ENCODE measurements at places on chromosomes 6 and 20.
A peak's percentile ranks its signal among the peaks of the same experiment; 100 is the strongest.

DNA sequence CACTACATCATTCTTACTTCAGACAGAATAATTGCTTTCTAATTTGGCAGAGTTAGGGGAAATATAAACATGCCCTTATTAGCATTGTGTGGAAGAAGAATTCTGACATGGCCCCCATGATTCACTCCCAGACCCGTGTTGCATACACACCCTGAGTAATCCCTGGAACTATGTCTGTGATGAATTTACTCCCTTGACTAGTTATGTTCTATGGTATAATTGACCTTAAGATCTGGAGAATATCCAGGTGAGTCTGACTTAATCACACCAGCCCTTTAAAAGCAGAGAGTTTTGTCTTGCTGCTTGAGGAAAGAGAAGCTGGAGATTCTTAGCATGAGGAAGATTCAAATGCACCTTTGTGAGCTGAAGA is 262.9 kb downstream of the SOX4 start:
- DNase-seq = no peak

DNA sequence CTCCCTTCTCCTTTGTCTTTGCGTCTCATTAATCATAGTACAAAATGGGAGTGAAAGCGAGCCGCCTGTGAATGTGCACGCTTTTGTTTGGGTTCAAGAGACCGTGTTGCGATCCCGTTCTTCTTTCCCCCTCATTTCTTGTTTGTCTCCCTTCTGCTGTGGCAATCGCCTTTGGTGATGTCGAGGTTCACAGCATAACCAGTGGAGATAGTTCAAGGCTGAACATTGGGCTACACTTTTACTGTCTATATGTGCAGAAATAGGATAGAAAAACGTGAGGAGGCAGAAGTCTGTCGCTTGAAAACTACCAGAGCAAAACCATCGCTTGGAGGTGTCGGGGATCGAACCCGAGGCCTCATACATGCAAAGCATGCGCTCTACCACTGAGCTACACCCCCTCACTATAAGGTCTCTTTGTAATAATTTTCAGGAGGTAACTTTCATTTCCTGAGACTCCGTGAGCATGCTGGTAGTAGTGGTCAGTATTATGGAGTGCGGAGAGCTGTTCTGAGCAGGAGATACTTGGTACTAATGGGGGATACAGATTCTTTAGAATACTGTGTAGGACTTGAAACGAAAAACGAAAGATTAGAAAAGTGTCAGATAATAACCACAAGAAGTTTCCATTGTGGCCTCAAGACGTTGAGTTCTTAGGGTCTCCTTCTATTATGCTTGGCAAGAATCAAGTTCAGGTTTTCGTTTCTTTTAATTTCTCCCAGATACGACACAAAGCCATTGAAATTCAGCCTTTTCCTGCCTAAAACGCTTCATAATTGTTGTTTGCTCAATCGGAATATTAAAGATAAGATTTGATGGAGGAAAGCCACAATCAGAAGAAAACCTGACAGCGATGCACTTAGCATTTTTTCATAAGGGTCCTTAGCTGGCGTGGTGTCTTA is 106.6 kb downstream of the TRIM27 start:
- DNase-seq = peak; percentile 56

GRCh38 chr20:20410678-20411077 is 42.8 kb downstream of the INSM1 start:
- no peak for DNase-seq

DNA sequence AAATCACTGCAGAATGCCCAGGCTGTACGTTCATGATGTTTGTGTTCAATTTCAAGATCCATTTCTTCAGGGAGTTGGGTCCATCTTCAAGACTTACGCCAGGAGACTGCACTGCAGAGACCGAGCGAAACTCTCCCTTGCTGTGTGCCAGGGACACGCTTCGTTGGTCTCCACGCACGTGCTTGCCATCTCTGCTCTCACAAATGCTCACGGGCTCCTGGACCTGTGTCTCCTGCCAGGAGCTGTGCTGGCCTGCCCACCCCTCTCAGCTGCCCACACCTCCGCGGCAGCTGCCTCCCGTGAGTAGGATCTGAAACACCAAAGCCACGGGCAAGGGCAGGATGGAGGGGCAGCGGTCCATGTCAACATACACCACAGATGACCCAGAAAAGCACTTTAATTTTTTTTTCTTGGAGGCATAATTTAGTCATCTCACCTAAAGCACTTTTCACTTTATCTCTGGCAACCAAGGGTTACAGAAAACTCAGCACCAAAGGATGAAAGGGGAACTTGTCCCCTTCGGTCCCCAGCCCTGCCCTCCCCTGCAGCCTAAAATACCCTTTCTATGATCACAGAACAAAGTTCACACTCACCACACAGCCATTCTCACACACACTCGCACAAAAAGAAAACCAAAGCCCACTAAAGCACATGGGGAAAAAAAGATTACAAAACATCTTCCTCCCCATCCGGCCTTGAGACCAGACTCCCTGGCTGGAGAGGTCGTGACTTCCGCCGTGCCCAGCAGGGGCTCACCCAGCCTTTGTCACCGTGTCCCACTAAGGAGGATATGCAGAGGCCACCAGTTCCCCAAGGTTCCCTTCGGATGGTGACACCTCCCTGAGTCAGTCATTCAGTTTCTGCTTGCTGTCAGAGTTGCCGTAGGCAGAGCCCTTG is 137.9 kb downstream of the AGPAT4 start:
- peak; percentile 95 for DNase-seq

DNA sequence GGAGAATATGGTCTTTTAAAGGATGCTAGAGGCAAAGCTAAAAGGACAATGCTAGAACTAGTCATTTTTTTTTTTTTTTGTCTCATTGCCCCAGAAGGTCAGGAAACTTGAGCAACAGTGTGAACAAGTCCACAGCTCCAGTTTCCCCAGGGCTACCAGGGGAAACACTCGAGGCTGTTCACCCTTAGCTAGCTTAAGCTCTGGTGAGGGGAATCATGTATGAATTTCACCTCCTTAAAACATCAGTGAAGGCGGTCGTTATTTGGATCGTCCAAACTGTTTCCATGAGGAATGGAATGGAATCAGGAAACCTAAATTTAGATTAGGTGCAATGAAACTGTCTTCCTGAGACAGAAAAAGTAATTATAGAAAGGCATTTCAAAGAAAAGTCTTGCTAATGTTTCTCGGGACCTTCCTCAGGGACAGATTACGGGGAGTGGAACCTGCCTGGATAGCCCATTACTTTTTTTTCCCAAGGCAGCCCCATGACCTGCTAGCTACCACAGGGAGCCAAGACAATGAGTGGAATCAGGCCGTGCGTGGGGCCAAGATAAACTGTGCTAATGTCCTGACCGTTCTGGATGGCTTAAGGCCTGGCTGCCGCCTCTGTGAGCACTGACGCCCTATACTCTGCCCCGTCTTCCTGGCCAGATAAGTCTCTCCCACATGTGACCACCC is 164.8 kb upstream of the SGK1 start:
- no peak for DNase-seq

- DNase-seq = no peak
Measured at GRCh38 chr6:155089746-155090145, 94.6 kb downstream of the TIAM2 start.

DNA sequence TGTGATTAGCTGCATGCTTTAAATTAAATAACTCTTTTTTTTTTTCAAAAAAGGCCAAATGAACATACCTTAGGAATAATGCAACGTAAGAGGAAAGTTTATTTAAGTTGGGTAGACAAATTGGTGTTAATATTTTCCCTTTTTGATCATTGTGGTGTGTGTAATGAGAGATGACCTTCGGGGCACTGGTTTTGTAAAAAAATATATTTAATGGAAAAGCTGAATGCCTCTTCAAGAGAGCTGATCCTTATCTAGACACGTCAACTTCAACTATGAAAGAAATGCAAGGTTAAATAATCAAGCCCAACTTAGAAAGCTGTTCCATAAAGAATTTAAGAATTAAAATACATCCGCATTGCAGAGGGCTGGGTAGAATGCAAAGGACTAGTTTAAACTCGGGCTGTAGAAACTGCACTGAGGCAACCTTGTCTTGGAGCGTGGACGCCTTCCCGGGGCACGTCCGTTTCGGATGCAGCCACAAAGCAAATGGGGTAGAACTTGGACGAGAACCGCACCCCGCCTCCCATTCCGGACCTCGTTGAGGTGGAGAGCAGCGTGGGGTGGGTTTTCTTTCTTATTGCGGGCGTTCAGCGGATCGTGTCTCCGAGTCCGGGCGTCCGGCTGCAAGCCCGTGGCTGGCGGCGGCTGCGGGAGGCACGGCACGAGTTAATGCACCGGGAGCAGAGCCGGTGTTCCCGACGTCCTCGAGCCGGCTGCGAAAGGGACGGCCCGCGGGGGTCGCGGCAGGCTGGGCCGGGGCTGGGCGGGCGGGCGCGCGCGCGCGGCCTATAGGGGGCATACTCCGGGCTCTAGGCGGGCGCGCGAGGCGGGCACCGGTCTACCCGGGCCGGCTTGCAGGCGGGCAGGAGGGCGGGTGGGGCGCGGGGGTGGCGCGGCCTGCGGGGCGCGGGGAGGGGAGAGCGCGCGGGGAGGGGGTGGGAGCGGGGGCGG is 1.9 kb downstream of the JARID2 start:
- DNase-seq = peak; percentile 21

DNA sequence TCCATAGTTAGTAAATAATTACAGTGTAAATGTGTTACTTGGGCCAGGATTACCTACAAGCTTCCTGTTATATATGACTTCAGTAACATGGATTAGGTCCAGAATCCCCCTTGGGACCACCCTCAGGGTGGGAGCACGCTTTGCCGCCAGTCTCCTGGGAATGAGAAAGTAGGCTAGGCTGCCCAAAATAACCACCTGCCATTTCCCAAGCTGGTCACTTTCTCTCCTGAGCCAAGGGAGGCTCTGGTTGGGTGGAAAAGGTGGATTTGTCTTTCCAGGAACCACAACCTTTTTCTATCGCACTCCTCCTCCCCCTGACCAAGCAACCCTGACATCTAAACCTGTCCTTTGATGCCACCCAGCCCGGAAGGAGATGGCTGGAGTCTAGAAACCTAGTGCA is 9.6 kb upstream of the RIMS4 start:
- no peak for DNase-seq

DNA sequence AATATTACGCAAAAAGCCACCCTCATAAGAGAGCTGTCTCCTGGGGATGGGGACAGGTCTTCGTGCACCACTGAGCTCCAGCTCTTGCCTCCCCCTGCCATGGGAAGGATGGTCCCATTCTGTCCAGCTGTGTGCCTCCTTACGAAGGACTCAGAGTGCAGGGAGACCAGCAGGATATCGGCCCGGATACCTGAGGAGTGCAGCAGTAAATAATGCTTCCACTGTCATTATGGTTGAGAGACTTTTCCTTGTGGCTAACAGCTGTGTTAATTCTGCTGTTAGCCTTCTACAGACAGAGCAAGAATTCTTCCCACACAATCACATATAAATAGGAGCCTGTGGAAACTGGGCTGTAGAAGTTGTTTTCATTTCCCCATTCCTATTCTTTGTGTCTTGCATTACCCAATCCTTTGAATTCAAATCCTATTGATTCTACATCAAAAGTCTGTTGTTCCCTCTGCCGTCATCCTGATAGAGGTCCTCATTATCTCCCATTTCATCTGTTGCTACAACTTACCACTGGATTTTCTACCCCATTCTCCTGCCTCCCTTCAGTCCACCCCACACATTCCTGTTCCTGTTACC is 364.6 kb upstream of the SOX4 start:
- peak; percentile 74 for DNase-seq

GRCh38 chr6:24574809-24575208 is 71.2 kb downstream of the KIAA0319 start:
- DNase-seq = peak; percentile 81

GRCh38 chr20:59938696-59939051 is 1.4 kb downstream of the PPP1R3D start:
- no peak for DNase-seq

DNA sequence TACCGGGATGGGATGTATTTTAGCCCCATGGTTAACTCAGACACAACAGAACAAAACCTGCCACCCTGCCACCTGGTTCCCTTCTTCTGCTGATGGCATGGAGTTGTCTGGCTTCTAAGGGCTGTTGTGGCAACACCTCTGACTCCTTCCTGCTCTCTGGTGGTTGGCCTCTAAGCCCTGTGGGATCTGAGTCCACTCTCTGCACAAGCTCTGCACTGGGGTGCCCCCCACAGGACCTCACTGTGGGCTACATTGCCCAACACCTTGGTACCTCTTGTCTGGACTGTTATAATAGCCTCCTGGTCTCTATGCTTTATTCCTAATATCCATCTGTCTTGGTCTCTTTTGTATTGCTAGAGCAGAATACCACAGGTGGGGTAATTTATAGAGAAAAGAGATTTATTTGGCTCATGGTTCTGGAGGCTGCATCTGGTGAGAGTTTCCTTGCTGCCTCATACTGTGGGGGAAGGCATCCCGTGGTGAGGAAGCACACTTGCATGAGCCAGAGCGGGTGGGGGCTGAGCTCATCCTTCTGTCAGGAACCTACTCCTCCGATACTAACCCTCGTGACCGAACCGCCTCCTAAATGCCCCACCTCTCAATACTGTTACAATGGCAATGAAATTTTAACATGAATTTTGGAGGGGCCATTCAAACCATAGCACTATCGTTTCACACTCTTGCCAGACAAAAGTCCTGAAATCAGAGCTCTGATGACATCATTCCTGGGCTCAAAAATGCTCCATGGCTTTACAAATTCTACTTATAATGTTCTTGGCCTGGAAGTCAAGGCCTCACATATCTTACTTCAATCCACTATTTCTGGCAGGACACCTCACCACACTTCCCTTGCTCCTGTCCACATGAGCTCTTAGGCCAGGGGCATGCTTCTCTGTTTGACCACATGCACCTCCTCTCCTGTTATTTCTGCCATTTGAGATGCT is 127.2 kb downstream of the PAX1 start:
- no peak for DNase-seq

DNA sequence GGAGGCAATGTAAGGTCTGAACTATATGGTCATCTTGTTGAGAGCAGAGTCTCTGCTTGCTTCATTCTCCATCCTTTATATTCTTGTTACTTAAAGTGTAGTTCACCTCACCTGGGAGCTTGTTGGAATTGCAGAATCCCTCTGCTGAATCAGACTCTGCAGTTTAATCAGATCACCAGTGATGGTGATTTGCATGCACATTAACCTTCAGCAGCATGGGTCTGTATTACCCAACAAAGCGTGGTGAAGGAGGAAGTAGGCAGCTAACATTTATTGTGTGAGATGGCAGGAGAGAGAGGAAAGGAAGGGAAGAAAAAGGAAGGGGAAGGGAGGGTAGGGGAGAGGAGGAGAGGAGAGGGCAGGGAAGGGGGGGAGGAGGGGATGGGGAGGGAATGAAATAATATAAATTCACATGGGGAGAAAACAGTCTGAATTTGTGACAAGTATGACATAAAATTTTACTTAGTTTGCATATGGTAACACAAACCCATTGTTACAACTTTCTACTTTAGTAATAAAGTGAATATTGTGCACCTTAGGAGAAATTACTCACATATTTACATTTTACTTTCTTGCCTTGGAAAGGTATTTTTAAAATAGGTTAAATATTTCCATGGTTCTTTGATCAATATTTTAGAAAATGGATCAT is 740.7 kb downstream of the DHX35 start:
- DNase-seq = peak; percentile 64

GRCh38 chr6:150492507-150492906 is 107.2 kb upstream of the PLEKHG1 start:
- no peak for DNase-seq

GRCh38 chr6:165694296-165694695 is 31.3 kb upstream of the PDE10A start:
- no peak for DNase-seq

- DNase-seq = no peak
Measured at GRCh38 chr6:56727097-56727850, 84.6 kb upstream of the DST start.
